ENCODE measurements at places on chromosomes 7 and 10.

DNA sequence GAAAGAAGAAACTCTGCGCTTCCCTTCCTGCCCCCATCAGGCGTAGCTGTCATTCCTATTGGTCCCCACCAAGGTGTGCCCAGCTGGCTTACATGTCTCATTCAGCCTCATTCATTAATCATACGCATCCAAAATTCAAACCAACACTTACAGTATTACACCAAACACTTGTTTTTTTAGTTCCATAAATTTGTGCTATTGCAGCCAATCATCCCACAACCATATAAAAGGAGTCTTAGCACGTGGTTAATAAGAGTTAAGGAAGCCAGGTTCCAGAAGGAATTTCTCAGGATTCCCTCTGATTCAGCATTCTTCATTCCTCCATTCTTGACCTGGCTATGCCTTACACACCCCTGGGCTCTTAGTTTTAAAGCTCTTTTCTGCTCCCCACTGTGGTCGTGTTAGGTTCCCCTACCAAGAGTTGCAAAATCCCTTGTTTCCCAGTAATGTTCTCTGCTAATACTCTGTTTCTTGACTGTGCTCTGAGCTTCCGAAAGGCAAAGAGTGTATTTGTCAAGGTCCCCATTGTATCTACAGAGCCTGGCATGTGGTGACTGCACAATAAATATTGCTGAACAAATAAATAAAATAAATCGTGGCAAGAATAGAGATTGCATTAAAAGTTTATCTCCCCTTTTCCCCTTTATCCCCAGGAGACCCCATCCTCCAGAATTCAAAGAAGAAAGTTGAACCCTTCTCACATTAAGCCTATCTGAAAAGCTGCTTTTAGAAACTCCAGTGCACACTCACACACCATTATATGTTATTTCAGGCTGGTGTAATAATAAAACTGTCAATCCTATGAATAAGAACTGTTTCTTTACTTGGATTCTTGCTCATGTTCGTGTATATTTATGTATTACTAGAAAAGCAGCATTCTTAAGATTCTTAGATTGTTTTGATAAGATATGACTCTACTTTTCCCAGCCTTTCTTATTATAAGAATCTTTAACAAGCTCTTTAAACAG lies 514.4 kb downstream of the INHBA start:
- DNase-seq = no peak

DNA sequence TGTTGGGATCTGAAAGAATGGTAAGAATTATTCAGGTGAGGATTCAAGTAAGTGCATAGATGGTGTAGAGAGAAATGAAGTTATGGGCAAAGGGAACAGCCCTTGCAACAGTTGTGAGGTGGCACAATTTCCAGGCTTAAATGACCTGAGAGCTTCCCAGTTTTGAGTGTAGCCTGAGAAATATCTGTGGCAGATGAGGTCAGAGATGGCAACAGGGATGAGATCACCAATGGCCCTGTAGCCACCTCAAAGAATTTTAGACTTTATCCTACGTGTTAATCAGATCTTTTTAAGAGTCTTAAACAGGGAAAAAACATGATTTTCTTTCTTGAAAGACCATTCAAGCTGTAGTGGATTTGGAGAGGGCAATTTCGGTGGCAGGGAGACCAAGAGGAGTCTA lies 1.9 kb upstream of the NRF1 start:
- no peak for DNase-seq

DNA sequence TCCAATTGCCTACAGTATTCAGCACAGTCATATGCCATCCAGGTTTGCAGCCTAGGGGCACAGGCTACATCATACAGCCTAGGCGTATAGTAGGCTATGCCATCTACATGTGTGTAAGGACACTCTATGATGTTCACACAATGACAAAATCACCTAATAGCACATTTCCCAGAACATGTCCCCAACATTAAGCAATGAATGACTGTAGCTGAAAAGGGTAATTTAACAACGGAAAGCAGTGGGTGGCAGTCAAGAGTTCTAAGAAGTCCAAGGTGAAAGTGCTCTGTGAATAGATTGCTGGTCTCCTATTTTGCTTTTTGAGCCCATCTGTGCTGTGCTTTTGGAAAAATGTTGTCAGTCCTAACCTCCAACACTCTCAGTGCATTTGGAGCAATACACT lies 162.6 kb downstream of the KLF6 start:
- no peak for DNase-seq

- DNase-seq = no peak
These were observed 430.9 kb downstream of the ACTR3B start for GRCh38 chr7:153190452-153190851.

- no peak for DNase-seq
These were observed 25.9 kb downstream of the TNRC18 start for GRCh38 chr7:5397736-5398135.

DNA sequence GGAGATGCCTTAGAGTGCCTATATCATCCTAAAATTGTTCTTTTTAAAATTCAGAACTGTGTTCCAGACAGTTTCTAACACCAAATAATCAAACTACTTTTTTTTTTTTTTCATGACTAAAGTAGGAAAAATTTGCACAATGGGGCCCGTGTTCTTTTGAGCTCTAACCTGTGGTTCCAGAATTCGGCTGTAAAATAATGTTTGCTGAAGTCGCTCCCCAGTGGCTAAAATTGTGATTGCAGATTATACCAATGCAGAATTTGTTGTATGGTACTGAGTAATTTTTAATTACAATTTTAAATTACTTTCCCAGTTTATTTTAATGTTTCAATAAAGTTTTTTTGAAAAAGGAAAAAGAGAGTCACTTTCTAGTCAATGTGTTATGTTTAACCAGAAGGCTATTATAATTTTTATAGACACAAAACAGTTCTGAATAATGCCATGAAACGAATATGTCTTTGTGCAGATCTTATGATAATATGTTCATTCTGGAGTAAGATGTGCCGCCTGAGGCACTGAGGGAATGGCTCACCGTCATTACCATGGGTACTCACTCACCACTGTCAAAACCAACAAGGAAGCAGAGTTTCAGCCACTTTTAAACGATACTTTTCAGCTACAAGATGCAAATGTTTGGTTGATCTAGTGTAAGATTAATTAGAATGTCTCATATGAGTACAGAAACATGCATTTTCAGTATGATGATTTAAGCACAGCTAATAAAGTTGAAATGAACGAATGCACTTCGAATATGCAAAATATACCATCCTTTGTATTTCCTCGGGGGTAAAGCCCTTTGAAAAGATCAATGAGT lies 173.6 kb downstream of the PRKCQ start:
- no peak for DNase-seq

DNA sequence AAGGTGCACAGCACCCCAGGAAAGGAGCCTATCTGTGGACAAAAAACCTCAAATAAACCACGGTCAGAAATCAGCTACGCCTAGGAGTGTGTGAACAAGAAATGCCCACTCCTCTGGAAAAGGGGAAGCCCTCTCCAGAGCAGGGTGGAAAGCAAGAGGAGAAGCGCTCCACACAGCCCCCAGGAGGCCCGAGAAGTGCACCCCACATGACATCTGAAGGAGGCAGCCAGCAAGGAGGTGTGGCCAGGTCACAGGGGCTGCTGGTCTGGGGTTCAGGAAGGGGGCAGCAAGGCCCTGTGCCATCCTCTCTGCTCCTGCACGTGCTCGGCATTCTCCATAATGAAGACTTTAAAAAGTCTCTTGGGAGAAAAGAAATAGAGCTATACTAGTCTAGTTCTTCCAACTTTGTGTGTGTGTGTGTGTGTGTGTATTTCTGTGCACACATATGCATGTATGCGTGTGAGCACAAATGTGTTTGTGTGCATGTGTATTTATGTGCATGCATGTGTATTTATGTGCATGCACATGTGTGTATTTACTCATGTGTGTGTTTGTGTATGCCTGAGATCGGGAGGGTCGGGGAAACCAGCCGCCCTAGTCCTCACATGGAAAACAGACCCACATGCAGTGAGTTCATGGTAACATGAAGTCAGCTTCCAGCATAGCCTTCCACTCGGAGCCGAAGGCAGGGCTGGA lies 76.5 kb downstream of the TNS3 start:
- no peak for DNase-seq

Data from right cardiac atrium (tissue), 5 donors.